ENCODE measurements at places on chromosomes 5 and 9.

DNA sequence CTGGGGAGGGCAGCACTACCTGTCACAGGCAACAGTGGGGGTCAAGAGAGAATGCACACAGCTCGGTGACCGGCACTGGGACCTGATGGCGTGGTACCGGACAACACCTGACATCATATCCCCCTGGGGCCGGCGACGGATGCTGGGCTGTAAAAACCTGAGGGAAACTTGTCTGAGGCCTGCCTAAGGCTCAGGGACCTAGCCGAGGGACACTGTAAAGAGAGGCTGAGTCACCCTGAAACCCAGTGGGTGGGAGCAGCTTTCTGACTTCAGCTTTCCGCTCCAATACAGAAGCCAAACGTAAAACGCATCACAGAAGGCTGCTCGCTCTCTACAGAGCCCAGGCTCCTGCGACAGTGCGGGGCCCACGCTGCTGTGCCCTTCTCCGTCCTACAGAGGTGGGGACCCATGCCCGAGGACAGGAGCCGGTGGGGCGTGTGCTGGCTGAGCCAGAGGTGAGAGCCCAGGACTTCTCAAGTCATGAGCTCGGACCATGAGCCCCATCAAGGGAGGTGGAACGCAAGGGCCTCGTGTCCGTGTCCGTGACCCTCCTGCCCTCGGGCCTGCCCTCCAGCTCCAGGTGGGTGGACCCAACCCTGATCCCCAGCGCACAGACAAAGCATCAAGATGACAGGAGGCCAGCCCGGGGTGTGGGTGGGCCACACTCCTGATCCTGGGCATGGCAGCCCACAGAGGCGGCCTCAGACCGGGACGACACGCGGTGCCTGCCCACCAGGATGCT is 5.3 kb downstream of the RALGDS start:
- DNase-seq = peak; percentile 71

DNA sequence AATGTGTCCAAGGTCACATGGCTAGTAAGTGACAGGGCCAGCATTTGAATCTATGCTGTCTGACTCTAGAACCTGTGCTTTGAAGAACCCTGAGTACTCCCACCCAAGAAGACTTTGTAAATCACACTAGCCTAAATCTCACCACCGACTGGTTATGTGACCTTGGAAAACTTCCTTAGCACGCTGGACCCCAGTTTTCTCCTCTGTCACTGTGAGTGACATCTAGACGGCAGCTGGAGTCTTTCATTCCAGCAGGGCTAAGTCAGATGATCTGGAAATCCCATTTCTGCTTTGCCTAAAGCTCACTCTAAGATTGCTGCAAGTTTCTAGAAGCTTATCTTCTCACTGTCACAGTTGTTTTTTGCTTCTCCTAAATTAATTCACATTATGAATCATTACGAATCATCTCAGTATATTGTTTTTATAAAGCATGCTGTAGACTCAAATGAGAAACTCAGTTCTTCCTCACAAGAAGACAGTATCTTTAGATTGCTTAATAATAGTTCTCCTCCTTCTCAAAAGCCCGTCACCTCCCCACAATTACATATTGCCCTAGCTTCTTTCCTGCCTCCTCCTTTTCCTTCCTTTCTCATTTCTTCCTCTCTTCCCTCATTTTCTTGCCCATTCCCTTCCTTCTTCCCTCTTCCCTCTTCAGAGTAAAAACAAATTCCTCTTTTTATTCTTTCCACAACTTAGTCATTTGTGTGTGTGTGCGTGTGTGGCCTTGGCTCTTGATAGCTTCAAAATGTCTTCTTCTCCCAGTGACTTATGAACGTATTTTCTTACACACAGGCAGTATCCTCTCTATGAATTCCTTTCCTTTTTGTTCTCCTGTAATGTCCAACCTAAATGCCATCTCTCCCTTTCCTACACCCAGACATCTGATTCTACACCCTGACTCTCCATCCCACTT is 16.8 kb downstream of the ALDOB start:
- DNase-seq = no peak

- DNase-seq = no peak
These were observed 119.9 kb downstream of the KDM4C start for GRCh38 chr9:6877671-6878161.

- no peak for DNase-seq
These were observed 396.9 kb downstream of the PDE4D start for GRCh38 chr5:59496524-59497134.

DNA sequence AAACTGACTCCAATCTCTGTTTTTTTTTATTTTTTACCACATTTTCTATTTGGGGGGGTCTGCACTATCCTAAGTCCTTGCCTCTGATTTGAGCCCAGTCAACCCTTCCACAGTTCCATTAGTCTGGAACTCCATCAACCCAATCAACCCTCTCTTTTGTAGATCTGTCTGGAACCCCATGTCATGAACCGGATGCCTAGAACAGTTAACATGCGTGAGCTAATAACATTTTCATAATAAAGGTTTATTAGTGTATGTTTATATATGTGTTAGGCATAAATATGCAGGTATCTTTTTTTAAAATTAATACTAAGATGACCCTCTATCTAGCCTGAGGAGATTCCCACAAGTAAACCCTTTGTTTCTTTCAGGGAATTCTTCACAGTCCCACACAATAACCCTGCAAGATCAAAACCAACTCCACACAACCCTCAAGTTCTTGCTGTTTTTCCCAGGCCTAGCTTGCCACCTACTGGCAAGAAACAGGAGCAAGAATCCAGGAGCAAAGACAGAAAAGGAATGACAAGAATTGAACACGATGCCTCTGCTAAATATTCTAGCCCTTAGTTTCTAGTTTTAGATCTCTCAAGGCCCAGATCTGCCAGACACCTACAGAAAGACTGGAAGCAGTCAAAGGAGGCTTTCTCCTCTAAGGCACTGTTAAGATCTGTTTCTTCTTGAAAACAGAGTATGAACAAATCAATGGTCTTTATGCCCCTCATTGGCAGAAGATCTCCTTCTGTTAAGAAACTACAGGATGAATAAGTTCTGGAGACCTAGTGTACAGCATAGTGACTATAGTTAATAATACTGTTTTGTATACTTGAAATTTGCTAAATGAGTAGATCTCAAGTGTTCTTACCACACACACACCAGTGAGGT is 100.4 kb downstream of the TRIM36 start:
- DNase-seq = no peak

DNA sequence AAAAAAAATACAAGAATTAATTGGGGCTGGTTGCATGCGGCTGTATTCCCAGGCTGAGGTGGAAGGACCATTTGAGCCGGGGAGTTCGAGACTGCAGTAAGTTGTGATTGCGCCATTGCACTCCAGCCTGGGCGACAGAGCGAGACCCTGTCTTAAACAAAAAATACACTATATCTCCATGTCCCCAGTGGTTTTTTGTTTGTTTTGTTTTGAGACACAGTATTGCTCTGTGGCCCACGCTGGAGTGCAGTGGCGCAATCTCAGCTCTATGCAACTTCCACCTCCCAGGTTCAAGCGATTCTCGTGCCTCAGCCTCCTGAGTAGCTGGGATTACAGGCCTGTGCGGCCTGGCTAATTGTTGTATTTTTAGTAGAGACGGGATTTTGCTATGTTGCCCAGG is 1.2 kb downstream of the COQ4 start:
- no peak for DNase-seq

DNA sequence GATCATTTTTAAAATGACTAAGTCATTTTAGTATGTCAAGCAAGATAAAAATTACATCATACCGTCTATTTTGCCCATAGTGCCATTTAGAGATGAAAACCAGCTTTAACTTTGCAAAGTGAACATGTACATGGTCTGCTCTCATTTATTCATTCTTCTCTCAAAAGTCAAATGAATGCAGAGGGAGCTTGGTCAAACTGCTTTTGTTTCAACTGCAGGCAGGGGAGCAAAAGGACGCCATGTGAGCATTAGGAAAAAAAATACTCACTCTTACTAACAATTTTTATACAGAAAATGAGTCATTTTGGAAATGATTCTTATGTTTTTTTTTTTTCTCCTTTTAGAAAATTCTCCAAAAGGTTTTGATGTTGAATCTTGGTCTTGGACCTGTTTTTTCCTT is 15.7 kb downstream of the SCGB3A1 start:
- DNase-seq = no peak

GRCh38 chr9:115999498-115999897 is 154.1 kb upstream of the PAPPA start:
- DNase-seq = no peak

DNA sequence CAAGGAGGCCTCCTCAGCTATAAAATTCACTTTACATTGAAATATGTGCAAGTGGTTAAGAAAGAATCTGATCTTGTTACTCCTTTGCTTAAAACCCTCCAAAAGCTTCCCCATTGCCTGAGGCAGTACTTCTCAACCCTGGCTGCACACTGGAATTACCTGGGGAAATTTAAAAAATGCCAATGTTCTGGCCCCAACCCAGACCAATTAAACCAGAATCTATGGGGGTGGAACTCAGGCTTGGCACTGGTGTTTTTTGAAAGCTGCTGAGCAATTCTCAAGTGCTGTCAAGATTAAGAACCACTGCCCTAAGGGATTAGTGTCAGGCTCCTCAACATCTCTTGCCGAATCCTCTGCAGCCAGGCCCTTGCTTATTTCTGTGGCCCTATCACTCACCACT is 269.6 kb downstream of the ELAVL2 start:
- no peak for DNase-seq

- no peak for DNase-seq
These were observed 210.2 kb downstream of the DAB2IP start for GRCh38 chr9:121861501-121862180.

- DNase-seq = no peak
These were observed 43.6 kb upstream of the RAD23B start for GRCh38 chr9:107239474-107239873.

DNA sequence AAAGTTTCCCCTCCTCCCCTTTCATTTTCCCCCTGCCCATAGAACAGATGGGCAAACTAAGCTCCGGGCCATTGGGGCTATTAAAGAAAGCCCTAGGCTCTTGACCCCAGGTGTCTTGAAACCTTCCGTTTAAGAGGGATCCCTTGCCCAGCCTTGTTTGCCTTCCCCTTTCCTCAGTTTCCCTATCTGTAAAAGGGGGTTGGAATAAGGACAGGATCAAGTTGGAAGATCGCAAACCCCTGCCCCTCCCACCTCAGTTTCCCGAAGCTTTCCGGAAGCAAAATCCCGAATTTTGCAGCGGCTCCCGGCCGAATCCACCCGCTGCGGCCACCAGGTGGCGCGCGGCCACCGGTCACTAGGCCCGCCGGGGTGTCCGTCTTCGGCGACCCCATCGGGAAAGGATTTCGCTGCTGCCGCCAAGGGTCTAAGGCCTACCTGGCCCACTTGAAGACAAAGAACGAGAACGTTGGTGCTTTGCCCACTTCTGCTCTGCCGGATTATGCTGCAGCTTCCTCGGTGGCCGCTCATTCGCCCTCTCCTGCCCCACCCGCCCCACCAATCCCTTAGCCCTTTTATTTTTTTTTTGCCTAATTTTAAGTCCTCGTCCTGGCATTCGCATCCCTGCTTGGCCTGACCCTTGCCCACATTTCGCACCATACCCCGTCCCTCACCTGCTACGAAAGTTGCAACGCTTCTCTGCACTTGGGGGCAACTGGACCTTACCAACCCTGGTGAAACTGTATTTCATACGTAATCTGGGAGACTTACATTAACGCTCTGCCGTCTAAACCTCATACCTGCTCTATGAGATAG is 962 bp upstream of the NR6A1 start:
- DNase-seq = no peak

DNA sequence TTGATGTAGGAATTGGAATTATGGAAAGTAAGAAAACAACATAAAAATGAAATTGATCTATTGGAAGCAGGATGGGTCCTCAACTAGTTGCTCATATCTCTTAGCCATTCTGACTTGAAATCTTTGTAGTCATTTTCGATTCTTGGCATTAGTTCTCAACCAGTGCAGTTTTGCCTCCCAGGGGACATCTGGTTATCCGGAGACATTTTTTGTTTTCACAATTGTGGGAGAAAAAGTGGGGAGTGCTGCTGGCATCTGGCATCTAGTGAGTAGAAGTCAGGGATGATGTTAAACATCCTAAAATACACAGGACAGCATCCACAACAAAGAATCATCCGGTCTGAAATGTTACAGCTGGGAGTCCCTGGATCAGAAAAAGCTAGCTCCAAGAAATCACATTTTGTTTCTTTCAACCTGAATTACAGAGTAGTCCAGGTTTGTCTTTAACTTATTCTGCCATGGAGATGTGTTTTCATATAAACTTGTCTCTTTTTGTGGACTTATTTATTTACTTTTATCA is 74.9 kb downstream of the FBXL7 start:
- no peak for DNase-seq

DNA sequence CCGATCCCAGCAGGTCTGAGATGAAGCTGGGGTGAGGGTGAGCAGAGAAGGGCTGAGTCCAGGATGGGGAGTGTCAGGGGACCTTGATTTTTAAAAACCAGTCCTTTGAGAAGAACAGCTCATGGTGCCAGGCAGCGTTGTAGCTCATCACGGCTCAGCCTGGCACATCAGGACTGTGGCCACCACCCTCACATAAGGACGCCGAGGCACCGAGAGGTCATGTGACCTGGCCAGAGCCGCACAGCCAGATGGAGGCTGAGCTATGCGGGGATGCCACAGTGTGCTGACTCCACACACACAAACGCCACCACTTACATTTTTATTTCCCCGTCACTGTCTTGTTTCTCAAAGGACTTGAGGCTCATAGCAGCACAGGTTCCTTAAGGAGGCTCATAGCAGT is 32.9 kb upstream of the CEP72 start:
- no peak for DNase-seq

- DNase-seq = no peak
These were observed 26.9 kb upstream of the ADAM19 start for GRCh38 chr5:157602505-157602904.

GRCh38 chr5:149044453-149045088 is 18.3 kb downstream of the SH3TC2 start:
- no peak for DNase-seq

GRCh38 chr5:178751286-178751685 is 20.8 kb upstream of the ZNF354A start:
- no peak for DNase-seq

- DNase-seq = no peak
These were observed 211.3 kb downstream of the DCP2 start for GRCh38 chr5:113187906-113188305.

GRCh38 chr5:31776976-31777651 is 138.2 kb downstream of the PDZD2 start:
- no peak for DNase-seq

GRCh38 chr5:58939664-58940063 is 356.8 kb downstream of the RAB3C start:
- no peak for DNase-seq

DNA sequence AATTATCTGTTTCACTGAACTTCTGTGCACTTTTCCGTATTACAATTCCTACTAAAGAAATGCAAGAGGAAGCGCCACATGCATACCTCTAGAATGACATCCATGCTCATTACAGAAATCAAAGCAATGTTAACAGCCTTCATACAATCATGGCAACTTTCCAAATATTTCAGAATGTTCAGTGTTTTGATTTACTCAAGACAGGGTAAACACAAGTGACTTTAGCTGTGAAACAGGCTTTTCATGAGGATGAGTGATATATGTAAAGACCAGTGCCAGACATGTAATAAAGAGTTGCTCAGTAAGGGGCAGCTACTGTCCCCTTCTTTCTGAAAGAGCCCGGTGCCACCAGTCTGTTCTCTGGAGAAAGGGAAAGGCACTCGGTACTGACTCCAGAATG is 4.7 kb downstream of the BOD1 start:
- no peak for DNase-seq

GRCh38 chr5:91076138-91076537 is 307.0 kb downstream of the ARRDC3 start:
- no peak for DNase-seq

Data from stimulated activated CD4-positive, alpha-beta T cell treated with anti-CD3 and anti-CD28 coated beads, Interleukin-4, amount 100 ng/mL, for 4 hours (primary cell).